Nucleus accumbens (tissue), 56 donors: ENCODE measurements at places on chromosomes 7 and 10.

GRCh38 chr10:119207366-119207666, at the start of gene GRK5:
Gene GRK5, plus strand, starts transcription at chr10:119207571. Its CDS starts 347 bp downstream, at chr10:119207918.
- peak; percentile 94 for DNase-seq

- DNase-seq = no peak
Measured at GRCh38 chr7:121414436-121414835, 18.3 kb upstream of the FAM3C start.

DNA sequence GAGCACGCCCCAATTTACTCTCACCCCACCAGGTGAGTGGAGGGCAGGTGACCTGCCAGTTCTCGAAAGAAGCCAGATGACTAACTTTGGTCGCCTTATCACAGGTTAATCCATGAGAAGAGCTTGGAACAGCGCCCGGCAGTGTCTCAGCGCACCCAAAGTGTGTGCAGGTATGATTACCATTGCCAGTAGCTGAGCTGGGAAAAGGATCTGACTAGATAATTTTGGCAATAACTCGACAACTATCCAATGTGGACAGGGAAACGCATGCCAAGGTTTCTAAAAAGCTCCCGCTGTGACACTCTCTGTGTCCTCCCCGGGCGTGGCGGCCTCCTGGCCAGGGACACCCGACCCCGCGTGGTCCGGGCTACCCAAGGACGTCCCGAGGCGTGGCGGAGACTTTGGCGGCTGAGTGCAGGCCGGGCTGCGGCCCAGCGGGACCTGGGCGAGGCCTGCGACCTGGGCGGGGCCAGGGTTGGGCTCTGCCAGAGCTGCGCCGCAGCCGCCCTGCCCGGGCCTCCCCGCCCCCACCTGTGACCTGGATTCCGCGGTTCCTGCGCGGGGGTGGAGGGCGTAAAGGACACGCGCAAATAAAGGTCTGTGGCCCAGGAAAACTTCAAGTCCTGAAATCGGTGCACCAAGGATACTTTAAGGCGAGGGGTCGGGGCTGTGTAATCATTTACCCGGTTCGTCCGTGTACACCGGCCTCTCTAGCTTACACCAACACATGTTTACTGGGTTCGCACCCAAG, 13.7 kb upstream of the WAPL start:
- peak; percentile 15 for DNase-seq

DNA sequence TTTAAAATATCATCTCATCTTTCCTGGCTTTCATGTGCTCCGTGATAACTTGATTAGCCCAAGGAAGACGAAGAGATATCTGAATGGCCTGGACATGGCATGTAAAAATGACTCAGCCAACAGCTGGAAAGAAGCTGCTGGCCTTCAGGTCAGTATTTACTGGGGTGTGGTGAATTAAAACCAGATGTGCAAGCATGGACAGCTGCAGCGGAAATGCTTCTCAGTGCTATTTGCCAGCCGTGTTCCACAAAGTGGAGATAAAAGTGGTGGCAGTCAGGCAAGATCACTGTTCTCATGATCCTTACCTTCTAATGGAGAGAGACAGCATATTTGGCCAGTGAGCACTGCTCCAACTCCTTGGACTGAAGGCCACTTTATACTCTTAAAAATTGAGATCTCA, 203.1 kb upstream of the VSTM2A start:
- DNase-seq = no peak
